ENCODE measurements at places on chromosomes 3 and 15.

DNA sequence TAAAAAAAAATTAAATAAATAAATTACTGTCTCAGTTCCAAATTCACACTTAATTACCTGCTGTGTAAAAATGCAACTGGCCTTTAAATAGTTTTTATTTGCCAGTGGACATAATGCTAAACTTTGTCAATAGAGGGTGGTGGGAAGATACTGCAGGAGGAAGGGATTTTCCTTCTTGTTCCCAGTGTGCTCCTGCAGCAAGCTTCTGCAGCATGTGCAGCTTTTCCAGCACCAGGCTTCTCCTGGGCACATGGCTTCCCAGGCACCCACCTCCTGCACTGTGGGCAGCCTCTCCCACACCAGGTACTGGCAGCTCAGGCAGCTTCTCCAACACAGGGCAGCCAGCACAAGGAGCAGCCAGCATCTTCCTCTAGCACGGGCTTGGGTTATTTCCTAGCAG is 29.6 kb upstream of the BBX start:
- DNase-seq = no peak

DNA sequence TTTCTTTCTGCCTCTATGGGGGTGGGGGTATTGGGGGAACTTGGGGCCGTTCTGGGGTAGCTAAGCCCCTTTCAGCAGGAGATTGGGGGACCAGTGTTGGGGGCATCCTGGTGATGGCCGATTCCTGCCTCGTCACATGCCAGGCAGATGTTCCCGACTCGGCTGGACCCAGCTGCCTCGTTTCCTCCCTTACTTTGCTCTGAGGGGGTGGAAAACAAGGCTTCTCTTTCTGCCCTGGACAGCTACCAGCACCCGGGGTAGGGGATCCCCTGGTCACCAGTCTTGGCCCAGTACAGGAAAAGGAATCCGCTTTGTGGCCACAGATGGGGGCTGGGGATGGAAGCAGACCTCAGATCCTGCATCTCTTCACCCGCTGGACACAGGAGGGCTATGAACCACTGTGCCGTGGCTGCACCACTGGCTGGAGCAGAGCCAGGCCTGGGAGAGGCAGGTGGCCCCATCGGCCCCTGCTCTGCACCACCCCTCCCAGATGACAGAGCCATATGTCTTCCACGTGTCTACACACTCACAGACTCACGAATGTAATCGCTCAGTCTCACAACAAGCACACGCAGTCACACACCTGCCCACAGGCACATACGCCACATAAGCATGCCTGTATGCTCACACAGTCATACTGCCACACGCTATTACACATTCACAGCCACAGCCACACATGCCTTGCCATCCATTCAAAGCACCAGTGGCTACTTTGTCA is 12.4 kb downstream of the SNX33 start:
- no peak for DNase-seq

GRCh38 chr15:35932531-35932930 is 386.6 kb upstream of the DPH6 start:
- no peak for DNase-seq

- DNase-seq = peak; percentile 89
Observed at GRCh38 chr3:158109804-158110657, at the start of gene RSRC1. Gene RSRC1, plus strand, starts transcription at chr3:158110089. Its CDS starts 12,016 bp downstream, at chr3:158122105.

GRCh38 chr3:41024031-41024836 is 175.1 kb upstream of the CTNNB1 start:
- no peak for DNase-seq

DNA sequence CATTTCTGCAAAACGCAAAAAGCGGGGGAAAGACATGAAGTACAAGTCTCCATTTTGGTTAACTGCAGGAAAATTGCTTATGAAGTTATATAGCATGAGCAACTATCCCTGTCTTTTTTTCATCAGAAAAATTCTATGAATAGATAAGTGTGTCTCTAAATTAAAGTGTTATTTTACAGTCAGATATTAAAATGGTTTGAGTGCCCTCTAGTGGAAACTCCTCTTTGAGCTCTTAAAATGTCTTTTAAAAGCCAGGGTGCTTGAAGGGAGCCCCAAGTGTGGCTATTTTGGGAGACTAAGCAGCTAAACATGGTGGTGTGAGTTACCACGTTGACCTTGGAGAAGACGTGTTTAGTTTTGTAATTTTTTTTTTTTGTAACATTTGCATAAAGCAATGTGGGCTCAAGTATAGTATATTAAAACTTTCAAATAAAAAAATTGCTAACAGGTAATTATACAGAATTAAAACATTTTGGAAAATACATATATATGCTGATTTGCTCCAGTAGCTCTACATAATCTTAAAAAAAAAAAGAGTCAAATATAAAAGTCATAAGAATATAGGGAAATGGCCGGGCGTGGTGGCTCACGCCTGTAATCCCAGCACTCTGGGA is 77.2 kb downstream of the PPP2R3A start:
- no peak for DNase-seq

DNA sequence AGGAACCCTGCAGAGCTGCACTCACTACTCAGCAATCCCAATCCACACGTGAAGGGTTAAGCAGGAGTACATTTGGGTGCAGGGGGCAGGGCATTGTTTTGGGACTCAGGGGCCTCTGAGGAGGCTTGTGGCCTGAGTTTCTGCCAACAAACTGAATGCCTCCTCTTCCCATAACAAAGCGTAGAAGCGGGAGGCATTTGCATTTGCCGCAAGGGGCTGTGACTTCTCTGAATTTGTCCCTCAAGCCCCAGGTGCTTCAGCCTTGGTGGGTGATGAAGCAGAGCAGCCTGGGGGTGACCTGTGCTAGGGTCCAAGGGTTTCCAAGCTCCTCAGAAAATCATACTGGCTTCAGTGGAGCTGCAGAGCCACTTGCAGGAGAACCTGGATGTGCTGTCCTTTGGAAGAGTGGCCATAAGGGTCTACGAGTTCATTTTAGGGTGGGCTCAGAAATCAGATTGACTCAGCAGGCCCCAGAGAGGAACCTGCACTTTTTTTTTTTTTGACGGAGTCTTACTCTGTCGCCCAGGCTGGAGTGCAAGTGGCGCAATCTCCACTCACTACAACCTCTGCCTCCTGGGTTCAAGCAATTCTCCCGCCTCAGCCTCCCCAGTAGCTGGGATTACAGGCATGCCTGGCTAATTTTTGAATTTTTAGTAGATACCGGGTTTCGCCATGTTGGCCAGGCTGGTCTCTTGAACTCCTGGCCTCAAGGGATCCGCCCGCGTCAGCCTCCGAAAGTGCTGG is 1.4 kb upstream of the RPSA start:
- DNase-seq = no peak

DNA sequence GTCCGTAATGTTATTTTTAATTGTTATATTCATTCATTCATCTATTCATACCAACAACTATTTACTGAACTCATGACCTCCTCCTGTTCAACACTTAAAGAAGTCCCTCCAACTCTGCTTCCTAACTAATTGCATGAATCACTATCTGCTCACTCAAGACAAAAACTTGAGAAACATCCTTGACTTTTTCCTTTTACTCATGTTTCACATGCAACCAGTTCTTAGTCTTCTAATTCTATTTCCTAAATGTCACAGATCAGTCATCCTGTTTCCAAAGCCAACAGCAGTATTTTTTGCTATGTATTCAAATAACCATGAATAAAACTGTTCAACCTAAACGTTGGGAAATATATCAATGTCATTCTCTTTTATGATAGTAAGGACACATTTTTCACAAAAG is 124.6 kb upstream of the GBE1 start:
- no peak for DNase-seq

- DNase-seq = no peak
Observed at GRCh38 chr3:151770956-151771355, 37.2 kb downstream of the AADACL2 start.

DNA sequence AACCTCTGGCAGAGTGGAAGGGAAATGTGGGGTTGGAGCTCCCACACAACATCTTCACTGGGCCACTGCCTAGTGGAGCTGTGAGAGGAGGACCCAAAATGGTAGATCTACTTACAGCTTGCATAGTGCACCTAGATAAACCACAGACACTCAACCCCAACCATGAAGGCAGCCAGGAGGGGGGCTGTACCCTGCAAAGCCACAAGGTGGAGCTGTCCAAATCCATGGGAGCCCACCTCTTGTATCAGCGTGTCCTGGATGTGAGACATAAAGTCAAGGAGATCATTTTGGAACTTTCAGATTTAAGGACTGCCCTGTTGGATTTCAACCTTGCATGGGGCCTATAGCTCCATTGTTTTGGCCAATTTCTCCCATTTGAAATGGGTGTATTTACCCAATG is 20.9 kb downstream of the TP63 start:
- DNase-seq = no peak

DNA sequence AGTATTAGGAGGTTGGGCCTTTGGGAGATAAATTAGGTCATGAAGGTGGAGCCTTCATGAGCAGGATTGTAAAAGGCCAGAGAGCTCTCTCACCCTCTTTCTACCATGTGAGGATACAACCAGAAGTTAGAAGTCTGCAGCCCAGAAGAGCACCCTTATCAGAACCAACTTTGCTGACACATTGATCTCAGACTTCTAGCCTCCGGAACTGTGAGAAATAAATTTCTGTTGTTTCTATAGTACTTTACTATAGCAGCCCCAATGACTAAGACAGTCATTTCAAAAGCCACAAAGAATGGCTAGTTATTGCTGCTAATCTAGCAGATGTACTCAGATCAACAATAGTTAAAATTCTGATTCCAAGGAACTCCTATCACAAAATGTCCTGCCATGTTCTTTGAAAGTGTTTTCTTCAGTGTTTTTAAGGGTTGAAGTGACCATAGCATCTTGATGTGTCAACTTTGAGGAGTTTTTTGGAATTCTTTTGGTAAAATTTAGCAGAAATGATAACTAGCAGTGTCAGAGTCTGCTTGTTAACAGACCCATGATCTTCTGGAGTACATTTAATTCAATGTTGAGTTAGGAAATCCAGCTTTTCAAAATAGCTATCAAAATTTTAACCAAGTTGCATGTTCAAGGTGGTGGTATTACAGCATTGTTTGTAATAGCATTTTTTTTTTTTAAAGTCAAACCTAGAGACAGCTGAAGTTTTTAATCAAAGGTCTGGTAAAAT is 10.3 kb downstream of the DZIP3 start:
- no peak for DNase-seq

- no peak for DNase-seq
Observed at GRCh38 chr3:27666272-27666671, 55.9 kb downstream of the EOMES start.

- no peak for DNase-seq
Observed at GRCh38 chr15:70237626-70238025, 139.9 kb upstream of the TLE3 start.

All from GM06990 (cell line).